DND-41 (cell line): ENCODE measurements at places on chromosomes 1 and 21.

DNA sequence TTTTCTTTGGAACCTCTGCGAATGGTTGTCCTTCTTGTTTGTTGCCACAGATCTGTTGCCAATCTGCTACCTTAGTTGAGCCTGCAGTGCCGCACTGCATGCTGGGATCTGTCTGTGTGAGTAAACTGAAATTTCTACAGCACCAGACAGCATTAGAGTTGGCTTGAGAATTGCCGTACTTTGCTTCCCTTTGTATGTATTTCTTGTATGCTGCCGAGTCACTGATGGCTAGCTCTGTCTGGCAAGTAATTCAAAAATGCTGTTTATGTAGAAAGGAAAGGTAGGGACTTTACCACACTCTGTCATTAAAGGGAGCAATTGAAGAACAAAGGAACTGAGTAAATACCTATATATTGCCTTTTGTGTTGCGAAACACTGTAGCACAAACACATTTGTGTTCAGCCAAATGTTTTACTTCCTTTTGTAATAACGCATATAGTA is 857.4 kb downstream of the USP25 start:
- no peak for DNase-seq

DNA sequence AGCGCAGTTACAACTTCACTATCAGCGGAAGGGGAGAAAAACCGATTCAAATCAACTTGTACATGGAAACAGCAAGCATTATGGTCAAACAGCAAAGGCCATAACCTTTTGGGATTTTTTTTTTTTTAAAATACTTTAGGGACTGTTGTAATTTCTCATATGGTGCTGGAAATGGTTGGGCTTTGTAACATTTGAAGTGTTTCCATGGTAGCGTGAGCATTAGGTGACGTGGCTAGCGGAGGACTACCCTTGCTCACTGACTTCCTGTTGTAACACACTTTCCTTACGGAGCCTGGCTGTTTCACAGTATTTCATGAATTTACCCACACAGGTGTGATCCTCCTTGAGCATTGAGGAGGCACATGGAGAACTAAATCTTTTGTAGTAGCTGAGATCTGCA is 269.5 kb downstream of the TM2D1 start:
- no peak for DNase-seq

- DNase-seq: no peak
Measured at GRCh38 chr1:228099331-228099732, 3.8 kb downstream of the C1orf35 start.

GRCh38 chr1:42453386-42453785 is 2.4 kb downstream of the ZMYND12 start:
- DNase-seq: no peak

DNA sequence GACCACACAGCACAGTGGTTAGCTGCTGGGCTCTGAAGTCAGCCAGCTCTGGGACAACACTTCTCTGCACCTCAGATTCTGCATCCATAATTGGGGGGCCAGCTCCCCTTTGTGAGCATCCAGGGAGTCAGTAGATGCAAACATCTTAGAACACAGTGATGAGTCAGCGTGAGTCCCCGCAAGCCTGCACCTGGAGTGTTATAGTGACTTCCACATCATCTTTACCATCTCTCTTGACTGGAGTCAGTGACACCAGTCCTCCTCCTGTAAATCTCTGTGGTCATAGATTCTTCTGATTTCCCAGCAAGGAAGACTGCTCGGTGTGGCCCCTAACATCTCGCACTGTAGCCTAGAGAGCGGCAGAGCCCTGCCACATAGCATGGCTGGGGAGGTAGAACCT is 13.9 kb upstream of the EDN2 start:
- no peak for DNase-seq

- no peak for DNase-seq
Measured at GRCh38 chr1:101216623-101217022, 20.2 kb upstream of the S1PR1 start.

GRCh38 chr1:238469146-238469631 is 578.5 kb upstream of the ZP4 start:
- DNase-seq: no peak

DNA sequence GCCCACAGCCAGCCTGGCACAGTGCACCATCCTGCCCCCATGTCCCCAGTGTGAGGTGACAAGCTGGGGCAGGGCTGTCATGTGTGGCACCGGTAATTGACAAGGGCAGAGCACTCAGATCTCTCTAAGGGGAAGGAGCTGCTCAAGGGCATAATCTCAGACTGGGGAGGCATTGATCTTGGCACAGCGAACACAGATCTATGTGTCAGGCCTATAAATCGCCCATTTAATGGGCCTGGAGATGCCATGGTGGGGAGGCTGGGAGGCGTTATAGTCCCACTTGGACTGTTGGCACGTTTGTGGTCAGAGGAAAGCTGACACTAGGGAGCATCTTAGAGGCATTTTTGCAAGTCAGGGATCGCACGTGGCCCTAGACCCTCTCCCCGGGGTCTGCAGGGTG is 594.1 kb downstream of the PTPRU start:
- no peak for DNase-seq

DNA sequence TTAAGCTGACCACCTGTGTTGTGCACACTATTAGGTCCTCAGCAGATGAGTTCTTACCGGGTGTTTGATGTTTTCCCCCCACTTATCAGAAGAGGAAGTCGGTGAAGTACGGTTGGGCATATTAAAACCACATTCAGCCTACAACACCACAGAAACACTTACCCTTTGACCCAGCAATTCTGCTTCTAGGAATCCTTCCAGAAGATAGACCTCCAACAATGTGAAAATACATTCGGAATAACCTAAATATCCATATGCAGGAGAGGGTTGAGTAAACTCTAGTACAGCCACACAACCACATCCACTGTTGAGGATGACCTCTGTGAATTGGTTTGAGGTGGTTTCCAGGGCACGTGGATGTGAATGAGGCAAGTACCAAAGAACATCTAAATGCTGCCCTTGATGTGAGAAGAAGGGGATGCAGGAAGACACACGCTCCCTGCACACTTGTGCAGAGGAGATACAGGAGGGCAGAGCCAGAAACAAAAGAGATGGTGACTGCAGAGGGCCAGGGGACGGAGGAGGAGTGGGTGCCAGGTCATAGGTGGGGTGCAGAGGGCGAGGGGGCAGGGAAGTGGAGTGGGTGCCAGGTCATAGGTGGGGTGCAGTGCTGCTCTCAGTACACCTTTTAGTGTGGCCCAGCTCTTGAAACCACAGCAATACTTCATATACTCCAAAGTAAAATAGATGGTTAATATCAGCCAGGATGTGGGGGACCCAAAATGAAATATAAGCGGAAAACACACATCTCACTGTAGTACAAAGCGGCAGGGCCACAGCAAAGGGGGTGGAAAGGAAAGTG is 12.8 kb downstream of the ADARB1 start:
- DNase-seq: peak; percentile 70

DNA sequence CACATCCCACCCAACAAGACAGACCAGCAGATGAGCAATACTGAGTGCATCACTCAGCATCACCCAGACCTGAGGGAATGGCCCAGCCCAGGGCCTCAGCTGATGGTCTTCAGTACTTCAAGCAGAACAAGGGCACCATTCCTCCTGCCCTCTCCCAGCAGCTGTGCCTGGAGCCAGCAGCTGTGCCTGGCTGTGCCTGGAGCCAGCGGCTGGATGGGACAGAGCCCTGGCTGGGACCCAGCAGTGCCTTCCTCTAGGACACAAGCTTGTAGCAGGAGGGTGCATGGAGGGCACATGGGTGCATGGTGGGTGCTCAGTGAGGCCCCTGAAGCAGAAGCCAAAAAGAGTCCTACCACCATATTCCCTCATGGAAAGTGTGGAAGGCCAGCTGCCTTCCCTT is 583.8 kb downstream of the NPHP4 start:
- DNase-seq: no peak

- no peak for DNase-seq
Measured at GRCh38 chr1:64956010-64956640, 10.2 kb downstream of the JAK1 start.

GRCh38 chr1:1630965-1631781 is 800 bp upstream of the MMP23B start:
- DNase-seq: no peak

GRCh38 chr1:5748286-5749225 is 243.7 kb downstream of the NPHP4 start:
- no peak for DNase-seq

DNA sequence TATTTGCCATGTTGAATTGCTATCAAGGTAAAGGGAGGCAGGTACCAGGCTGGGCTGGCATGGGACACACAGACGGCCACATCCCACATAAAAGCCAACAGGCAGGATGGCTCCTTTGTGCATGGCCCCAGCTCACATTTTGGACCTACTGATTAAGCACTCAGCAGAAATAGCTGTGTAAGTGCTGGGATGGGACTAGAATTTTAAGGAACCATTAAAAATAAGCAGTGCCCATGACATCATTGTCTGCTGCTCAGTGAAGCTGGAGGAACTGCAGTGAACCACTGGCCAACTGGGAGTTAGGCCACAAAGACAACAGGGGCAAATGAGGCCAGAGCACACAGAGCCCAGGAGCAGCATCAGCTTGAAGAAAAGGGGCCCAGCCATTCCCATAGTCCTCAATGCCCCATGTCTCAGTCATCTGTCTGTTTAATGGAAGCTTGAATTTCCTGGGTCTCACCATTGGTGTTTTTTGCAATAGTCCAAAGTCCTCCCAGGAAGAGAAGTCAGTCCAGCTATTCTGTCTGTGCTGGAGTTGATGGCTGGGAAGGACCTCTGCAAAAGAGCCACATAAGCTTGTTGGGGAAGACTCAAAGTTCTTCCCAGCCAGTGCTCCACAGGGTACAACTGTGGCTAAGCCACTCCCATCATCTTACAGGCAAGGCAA is 45.3 kb upstream of the TNR start:
- DNase-seq: no peak

DNA sequence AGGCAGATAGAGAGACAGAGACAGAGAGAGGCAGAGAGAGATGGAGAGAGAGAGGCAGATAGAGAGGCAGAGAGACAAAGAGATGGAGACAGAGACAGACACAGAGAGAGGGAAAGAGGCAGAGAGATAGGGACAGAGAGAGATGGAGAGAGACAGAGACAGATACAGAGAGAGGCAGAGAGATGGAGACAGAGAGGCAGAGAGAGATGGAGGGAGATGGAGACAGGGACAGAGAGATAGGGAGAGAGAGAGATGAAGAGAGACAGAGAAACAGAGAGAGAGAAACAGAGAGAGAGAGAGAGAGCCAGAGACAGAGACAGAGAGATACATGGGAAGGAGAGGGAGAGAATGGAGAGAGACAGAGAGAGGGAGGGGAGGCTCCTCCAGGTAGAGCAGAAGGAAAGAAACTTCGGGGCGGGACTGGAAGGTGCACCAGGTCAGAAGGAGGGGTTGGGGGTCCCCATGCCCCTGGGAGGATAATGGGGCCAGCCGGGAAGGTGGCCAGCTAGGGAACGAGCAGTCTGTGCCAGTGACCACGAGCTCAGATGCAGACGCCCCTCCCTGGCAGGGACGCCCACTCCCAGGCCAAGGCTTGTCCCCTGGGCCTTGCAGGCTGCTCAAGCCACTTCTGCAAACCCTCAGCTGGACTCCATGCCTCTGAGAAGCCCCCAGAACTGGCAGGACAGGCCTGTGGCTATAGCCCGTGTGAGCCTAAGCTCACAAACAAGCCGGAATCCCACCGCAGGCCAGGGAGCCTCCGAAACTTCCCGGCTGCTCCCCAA is 3.3 kb downstream of the FNDC10 start:
- DNase-seq: no peak

- DNase-seq: no peak
Measured at GRCh38 chr1:52166996-52167753, 25.3 kb downstream of the ZFYVE9 start.

- DNase-seq: no peak
Measured at GRCh38 chr1:98053471-98054366, 132.9 kb upstream of the DPYD start.

DNA sequence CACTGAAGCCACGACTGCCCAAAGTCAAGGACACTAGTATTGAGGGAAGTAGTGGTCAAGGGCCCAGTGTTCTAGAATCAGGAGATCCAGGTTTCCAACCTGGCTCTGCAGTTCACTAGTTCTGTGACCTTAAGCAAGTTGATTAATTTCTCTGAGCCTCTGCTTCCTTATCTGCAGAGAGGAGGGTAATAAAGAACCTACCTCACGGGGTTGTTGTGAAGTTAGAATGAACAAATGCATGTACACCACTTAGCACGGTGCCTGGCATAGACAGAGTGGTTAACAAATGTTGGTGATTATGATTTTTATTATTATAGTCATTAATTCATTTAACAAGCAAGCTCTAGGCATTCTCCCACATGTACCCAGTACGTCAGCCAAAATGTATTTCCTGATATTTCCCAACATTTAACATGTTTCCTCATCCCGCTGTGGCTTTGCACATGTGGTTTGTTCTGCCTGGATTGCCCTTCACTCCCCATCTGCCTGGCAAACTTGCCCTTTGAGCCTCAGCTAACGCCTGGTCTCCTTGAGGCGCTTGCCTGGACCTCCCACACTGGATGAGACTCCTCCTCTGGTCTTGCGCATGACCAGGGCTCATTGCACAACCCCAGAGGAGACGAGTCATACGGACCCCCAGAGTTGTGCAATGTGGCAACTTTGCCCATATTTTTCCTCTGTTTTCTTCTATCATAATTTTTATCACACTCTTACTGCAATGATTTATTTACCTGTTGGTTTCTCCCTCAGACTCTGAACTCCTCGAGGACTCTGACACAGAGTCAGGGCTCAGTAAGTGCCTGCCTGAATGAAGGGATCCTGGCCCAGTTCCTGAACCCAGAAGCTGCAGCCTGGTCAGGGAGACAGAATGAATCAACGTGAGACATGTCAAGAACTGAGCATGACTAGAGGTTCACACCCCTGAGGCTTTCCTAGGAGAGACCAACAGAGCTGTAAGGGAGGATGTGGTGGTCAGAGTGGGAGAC is 20.7 kb upstream of the MFSD2A start:
- DNase-seq: no peak

DNA sequence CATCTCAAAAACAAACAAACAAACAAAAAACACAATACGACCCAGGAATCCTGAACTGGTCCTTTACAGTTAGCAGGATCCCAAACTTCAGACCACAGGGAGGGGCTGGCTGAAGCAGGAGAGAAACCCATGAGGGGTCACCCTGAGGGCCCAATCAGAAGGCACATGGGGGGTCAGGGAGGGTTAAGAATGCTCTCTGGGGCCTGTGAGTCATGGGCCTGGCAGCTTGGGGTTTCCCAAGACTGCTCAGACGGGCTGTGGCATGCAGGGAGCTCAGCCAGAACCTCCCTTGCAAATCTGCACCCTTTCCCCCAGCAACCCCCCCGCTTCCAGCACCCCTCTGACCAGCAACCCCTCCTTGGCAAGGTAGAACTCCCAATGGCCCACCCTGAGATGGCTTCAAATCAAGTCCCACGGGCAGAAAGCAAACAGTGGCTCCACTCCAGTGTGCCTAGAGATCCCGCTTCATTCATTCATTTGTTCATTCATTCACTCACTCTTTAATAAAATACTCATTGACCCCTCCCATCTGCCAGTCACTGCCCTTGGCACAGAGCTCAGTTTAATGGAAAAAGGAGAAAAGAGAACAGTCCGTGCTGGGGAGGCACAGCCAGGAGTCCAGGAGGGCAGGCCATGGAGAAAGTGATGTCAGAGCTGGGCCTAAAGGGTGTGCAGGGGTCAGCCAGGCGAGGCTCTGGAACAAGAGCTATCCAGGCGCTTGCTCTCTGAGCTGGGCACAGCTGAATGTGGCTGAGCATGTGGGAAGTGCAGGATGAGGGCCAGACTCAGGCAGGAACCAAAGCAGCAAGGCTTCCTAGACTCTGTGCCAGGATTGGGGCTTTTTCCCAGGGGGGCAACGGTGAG is 8.2 kb downstream of the UQCRHL start:
- no peak for DNase-seq
